ENCODE measurements at places on chromosomes 2 and 18. TPM values are rescaled to one million over a fixed set of nuclear protein-coding genes. Genes with fewer than 3 reads are reported as not detected.

INPP5D gene
- 8.4 TPM for polyA plus RNA-seq

TRIM54 gene
- not detected for polyA plus RNA-seq

NYAP2 gene
- polyA plus RNA-seq = 0.12 TPM

AQP12B gene
- polyA plus RNA-seq = not detected

HOXD9 gene
- polyA plus RNA-seq = 1.2 TPM

All from right lung (tissue), 10 donors.